ENCODE measurements at places on chromosomes 11 and 22.

DNA sequence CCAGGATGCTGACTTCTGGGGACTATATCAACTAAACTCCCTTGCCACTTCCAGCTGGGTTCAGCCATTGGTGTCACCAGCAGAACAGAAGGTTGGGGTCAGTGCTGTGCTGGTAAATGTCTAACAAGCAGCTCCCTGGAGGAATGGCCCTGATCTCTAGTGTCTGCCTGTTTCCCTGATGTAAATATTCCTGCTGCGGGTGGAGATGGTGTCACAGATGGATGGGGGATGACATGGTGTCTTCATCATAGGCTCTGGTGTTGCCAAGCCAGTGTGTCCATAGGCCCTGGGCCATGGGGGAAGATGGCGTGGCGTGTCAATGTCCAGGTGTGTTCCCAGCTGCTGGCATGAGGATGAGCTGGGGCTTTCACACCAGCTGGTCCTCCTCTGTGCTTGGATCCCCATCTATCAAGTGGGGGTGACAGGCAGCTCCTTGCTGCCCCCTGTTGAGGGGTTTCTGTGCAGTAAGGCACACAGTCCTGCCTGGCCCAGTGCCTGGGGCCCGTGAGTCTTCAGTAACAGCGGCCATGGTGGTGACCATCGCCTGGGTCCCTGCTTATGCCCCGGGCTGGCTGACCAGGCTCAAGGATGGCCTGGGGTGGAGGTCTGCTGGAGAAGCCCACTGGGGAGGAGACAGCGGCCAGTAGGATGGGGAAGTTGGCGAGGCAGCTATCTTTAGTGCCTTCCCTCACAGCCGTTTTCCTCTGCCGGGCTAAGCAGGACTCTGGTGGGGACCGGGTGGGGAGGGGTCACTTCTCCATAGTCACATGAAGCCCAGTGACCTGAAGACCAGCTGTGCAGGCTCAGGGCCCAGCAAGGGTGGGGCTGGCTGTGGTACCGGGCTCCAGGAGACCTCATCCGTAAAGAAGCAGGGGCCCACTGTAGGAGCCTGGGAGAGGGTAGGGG is 12.7 kb downstream of the RPL3 start:
- DNase-seq: peak; percentile 60

- DNase-seq: no peak
Observed at GRCh38 chr11:94550513-94550912, 6.8 kb downstream of the FUT4 start.

- DNase-seq: no peak
Observed at GRCh38 chr11:29251738-29252137, 765.1 kb downstream of the KCNA4 start.

GRCh38 chr22:42887523-42888507 is 30.7 kb upstream of the ARFGAP3 start:
- DNase-seq: peak; percentile 21

DNA sequence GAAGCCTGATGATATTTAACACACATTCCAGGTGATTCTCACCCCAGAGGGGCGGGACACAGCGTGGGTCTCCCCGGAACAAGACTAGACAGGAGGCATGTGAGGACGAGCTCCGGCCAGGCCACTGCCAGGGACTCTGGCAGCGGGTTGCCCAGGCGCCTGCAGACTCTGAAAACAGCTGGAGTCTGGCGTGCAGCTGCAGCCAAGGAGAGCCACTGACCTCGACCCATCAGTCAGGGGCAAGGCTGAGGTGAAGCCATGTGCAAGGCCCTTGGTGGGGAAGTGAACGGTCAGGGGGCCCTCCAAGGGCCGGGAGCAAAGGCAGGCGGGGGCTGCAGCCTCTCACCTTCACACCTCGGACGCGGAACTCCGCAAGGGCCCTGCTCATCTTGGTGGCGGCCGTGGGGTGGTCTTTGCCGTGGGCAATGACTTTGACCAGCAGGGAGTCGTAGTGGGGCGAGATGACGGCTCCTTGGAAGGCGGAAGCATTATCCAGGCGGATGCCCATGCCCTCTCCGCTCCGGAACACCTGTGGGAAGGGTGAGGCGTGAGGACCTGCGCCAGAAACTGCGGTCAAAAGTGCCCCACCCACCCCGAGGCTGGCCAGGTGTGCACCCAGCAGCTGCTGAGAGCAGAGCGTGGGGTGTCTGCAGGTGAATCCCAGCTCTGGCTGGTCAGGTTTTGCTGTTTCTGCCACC is 6.7 kb downstream of the LRFN4 start:
- DNase-seq: no peak

DNA sequence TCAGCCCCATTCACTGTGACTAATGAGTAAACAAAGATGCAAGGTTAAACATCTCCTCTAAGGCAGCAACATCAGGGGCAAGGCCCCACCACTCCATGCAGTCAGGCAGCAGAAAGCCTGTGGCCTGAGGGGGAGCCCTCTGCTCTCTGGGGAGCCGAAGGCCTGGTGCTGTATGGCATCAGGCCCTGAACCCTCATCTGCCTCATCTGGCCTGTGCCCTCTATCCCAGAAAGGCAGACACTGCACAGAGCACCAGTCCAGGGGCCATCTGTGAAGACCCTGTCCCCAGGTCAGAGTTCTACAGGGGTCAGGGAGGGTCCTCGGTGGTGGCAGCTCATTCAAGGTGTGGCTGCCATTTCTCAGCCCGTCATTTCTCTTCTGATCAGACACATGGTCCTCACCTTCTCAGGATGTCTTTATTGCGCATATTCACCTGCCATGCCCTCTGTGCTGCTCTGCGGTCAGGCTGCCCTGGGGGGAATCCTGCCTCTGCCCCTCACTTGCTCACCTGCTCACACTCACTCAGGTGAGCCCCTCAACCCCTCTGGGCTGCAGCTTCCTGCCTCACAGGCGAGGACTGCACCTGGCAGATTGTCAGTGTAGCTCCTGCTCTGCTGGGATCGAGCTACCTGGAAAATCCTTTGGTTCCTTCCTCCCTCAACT is 103.1 kb upstream of the PITPNB start:
- DNase-seq: no peak

- DNase-seq: no peak
Observed at GRCh38 chr11:33703788-33704187, 3.2 kb upstream of the C11orf91 start.

DNA sequence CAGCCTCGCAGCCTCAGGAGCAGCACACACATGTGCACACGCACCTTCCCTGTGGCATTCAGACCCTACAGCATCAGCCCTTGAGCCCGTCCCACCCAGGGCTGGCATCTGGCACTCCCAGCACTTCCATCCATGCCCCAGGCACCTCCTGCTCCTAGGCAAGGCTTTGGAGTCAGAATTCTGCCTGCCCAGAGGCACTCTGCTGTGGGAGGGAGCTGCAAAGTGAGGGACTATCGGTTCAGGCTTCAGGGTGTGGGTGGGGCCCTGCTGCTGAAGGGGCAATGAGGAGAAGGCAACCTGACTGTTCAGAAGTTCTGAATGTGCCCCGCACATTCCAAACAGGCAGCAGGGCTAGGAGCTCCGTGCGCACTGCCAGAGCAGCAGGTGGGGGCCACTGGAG is 39.7 kb downstream of the NECTIN1 start:
- DNase-seq: no peak

- no peak for DNase-seq
Observed at GRCh38 chr11:33405834-33406602, 148.8 kb downstream of the HIPK3 start.

DNA sequence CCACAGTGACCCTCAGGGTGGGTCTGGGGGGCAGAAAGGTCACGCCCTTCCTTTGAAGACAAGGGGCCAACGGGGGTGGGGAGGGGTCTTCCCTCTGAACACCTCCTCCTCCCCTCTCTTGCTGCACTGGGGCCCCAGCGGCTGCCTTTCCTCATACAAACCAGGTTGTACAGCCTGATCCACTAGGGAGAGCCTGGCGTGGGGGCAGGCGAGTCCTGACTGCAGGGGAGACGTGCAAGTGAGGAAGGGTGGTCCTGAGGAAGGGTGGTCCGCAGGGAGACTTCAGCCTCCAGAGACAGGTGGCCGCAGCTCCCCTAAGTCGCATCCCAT is 43.6 kb upstream of the LINC01488 start:
- DNase-seq: no peak

- DNase-seq: no peak
Observed at GRCh38 chr11:12693094-12693478, 18.9 kb downstream of the TEAD1 start.
